ENCODE measurements at places on chromosomes 5 and 9.

- no peak for DNase-seq
Observed at GRCh38 chr5:66739021-66739420, 142.8 kb downstream of the MAST4 start.

DNA sequence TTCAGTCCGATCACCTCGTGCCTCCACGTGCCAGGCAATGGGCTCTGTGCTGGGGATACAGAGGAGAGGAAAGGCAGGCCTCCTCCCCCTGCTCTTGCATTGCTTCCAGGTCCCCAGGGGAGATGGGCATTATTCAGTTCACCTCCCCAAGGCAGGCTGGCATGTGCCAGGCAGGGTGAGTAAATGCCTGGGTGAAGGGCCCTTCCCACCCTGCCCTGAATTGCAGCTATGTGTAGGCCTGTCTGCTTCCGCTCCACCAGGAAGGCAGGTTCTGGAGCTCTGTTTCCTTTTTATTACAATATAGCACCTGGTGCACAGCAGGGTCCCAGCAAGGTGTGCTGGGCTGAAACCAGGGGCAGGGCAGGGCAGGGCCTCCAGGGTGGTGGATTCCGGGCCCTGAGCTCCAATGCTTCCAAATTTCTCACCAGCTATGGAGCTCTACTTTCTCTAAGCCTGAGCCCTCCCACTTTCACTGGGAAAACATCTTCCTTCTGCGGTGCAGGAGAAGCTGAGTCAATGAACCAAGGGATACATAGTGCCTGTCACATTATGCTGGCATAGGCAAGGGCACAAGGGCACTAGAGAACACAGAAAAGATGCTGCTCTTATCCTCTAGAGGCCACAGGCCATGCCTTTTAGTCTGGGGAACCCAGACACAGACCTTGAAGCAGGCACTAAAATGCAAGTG lies 42.0 kb downstream of the SHB start:
- no peak for DNase-seq

DNA sequence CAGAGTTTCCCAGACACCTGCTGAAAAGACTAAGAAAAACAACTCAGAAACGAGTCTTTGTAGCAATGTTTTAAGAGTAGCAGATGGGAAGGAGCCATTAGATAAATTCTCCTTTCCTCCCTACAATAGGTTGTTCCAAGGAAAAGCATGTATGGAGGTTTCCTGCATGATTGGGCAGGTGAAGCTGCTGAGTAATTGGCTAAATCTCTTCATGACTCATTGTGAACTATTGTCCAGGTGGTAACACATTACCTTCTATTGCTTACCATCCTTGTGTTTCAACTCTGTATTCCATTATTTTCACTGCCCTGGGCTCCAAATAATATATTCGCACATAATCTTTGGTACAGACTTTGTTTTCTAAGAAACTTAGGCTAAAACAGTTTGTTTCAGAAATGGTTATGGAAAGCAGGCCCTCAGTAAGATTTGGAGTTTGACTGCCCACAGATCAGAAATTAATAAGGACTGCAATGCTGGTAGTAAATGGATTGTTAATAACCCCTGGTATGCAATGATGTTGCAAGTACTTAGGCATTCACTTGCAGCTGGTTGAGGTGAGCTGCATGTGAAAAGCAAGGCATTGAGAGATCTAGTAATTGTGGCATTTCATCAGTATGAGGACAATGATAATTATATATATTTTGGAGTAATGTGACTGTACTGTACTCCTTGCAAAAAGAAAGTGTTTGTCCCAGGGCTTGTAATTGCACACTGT lies 281.4 kb upstream of the VLDLR start:
- DNase-seq, result peak; percentile 11

DNA sequence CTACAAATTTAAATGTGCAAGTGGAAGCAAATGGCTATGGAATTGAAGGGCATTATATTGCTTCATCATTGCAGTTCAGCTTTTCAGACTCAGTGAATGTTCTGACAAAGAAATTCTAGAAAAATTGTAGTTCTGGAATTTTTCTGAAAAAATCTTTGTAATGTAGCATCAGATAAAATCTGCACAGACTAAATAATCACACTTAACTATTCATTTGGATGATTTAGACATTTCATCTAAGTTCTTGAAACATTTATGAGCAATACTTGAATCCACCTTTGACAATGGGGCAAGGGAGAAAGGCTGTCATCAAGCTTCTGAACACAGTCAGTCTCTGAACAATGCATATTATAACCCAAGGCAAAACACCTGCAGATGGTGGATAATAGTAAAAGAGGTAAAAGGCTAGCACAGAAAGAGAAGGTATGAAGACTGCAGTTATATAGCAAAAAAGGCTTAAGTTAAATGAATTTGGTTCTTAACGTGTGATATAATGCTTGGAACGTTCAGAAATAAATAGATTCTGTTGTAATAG lies 1352.0 kb upstream of the NUDT12 start:
- DNase-seq, result no peak

- DNase-seq, result peak; percentile 59
Observed at GRCh38 chr5:151622367-151623088, 31.4 kb upstream of the FAT2 start.

DNA sequence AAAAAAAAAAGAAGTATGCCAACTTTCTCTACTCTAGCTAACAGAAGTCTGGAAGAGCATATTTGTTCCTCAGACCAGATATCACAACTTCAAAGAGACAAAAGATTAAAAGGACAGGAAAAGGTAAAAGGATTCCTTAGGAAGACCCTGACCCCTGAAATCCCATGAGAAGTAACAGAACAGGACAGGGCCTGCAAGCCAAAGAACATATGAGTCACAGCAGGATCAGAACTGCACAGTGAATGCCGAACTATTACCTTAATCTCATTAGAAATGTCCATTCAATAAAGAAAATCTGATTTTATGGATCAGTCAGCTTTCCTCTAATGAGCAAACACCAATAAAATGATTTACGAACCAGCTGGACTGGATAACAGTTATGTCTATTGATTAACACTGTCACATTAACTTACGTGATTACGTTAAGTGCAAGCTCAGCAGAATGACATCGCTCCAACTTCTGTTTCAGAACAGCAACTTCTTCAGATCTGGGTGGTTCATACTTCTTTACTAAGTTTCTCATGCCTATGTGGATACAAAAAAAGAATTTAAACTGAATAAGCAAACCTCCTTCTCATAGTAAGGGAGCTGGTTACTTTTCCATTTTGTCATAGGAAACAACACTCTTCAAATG lies 13.6 kb downstream of the CCNH start:
- no peak for DNase-seq

- no peak for DNase-seq
Observed at GRCh38 chr9:126093771-126094170, 232.9 kb upstream of the MVB12B start.

DNA sequence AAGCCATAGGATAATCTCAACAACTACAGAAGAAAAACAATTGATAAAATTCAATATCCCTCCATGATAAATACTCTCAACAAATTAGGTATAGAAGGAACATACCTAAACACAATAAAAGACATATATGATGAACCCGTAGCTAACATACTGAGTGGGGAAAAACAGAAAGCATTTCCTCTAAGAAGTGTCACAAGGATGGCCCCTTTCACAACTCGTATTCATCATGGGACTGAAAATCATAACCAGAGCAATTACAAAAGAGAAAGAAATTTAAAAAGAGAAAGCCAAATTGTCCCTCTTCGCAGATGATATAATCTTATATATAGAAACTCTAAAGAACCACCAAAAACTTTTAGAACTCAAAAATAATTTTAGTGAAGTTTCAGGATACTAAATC lies 146.3 kb upstream of the RGMB start:
- DNase-seq, result no peak

GRCh38 chr9:128921881-128922763 lies 1.3 kb downstream of the PHYHD1 start:
- DNase-seq, result peak; percentile 71

DNA sequence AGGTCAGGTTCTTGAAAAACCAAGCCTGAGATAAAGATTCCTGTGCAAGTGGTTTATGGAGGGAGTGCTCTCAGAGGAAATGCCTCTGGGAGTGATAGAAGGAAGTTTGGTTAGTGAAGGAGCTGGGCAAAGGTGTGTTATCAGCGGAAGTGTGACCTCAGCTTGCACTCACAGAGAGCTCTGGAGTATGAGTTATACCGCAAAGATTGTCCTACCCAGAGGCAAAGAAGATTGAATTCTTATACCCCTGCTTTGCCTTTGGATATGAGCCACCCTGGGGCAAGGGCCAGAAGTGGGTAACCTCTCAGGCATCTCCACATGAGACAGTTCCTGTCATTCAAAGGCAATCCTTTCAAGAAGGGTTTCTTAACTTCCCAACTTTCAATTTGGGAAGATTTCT lies 145.6 kb downstream of the MUSK start:
- DNase-seq, result no peak

DNA sequence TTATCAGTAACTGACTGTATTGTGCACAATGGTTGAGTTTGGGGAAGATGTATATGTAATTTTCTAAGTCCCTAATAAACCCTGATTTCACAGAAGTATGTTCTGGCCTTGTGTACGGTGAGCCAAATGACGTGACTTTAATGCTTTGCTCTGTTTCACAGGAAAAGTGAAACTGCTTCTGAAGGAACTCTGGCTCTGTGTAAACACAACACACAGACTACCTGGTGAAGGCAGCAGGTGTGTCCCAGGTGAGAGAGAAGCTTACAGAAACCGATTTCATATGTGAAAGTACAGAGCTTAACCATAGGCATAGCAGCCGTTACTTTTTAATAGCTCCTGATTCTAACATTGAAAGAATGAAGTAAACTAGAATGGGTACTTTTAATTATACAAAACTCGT lies 31.9 kb downstream of the ICE1 start:
- DNase-seq, result no peak

DNA sequence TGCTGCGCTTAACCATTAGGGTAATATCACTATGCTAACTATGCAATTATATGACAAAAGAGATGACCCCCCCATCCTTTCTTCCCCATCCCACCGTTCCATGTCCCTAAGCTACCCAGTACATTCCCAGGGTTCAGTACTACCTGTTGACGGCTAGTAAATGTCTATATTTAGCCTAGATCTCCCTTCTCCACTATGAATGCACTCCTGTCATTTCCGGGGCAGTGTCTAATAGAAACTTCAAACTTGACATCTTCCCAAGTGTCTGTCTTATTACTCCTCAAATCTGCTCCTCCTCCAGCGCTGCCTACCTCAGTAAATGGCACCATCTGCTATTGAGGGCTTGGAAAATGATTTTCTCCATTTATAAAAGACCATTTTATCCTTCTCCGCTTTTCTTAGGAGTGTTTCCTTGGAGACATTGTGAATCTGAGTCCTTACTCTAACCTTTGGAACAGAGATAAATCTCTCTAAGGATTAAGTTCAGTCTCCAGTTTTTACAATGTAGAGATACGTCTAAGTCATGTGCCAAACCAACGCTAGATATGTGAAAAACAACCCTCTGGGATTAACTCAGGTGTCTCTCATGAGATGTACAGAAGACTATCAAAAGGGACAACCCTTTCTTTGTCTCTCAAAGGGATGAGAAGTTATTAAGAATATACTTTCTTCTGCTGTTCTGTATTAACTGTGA lies 114.9 kb downstream of the BNC2 start:
- DNase-seq, result no peak

DNA sequence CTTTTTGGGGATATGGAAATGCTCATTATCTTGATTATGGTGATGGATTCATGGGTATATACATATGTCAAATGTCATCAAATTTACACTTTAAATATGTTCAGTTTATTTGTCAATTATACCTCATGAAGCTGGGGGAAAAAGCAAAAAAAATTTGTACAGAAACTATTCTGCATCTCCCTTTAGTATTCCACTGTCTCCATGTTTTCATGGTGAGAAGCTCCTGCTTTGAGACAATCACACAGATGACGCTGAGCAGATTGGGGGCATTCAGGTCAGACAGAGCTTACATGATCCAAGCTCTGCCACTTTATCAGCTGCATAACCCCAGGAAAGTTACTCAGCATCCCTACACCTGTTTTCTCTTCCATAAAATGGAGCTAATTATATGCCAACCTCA lies 101.5 kb downstream of the PLPPR1 start:
- no peak for DNase-seq

DNA sequence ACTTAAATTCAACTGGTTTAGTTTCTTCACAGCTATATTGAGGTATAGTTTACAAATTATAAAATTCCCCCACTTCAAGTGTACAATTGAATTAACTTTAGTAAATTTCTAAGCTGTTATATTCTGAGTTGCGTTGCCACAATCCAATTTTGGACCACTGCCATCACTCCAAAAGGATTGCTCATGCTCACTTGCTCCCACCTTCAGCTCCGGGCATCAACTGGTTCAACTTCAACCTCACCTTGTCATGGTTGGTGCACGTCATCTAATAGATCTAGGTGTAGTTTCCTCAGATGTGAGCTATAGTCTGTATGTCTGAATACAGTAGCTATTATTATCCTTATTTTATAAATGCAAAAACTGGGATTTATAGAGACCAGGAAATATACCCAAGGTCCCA lies 942.5 kb upstream of the WWC1 start:
- DNase-seq, result no peak

- DNase-seq, result no peak
Observed at GRCh38 chr5:148084269-148084668, 20.5 kb downstream of the SPINK5 start.

DNA sequence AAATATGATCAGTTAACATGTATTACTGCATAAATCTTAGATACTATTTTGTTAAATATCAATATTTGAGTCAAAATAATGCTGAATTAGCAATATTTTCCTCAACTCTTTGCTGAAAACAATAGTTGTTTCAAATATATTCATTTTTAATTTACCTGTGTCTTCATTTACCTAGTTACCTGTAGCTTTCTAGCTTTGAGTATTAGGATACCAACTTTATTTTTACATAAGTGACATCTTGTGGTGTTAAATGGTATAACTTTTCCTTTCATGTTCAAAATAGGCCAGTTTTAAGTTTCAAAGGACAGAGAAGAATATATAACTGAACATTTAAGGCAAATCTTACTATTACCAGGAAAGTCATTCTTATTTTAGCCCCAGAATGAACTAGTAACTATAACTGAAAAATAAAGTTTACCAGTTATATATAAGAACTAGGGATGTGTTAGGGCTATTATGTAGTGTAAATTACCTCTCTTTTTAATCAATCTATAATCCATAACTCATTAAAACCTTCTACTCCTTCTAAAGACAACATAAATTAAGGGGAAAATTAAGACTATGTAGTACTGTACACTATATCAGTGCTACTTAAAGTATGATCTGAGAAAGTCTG lies 25.3 kb downstream of the AP3B1 start:
- peak; percentile 16 for DNase-seq

Measured in astrocyte of the hippocampus (primary cell).